ENCODE measurements at places on chromosomes 1 and 21.

DNA sequence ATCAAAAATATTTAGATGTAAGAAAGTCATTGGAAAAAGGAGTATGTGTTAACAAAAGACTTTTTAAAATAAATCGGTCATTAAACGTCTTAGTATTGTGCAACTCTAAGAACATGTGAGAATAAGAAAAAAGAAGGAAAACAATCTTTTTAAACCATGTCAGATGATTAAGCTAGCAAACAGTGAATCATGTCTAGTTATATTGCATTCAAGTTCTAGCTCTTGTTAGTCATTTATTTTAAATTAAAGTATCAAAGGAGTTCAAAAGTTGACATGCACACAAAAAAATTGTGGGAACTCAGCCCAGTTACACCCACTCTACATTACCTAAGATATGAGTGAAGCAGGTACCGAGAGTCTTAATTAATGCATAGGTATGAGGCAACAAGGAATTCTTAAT lies 9.8 kb downstream of the FRRS1 start:
- no peak for DNase-seq

DNA sequence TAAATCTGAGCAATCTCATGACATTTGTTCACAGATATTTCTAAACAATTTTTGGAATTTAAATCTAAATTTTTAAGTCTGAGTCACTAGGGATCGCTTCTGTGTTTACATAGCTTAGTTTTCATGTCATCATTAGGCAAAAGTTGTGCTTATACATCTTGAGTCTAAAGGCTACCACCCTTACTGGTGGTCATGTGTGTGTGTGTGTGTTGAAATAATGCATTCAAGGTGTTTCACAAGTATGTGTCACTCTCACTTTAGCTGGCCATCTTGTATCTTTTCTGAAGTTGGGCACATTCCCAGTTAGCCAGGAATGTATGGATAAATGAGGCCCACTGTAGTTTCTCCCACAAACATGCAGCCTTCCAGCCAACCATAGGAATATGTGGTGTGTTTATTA lies 1162.5 kb upstream of the PRMT6 start:
- no peak for DNase-seq

GRCh38 chr1:215539803-215540570 lies 27.1 kb upstream of the KCTD3 start:
- no peak for DNase-seq

DNA sequence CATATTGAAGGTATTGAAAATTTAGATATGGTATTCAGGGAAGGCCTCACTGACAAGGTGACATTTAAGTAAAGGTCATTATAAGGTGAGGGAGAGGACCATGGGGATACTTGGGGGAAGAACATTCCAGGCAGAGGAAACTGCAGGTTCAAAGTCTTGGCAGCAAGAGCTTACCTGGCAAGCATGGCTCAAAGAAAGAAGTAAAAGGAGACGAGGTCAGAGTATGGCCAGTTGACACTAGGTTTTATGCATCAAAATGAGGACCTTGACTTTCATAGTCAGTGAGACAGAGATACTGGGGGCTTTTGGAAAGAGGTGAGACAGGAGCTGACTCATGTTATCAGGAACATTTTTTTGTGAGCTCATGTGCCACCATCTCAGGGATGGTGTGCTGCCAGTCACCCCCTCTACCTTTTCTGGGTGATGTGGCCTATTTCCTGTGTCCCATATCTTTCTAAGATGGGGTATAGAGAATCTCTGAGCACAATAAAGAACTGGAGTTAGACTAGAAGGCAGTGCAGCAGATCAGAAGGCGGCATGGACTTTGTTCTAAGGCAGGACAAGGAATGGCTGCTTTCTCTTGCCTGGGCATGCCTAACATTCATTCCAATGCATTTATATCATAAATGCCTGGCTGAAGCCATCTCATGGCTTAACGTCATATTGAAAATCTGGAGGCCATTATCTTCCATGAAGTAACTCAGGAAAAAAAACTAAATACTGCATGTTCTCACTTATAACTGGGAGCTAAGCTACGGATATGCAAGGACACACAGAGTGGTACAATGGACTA lies 406.7 kb downstream of the NTNG1 start:
- DNase-seq: no peak

GRCh38 chr1:61753998-61754508 lies 11.8 kb downstream of the PATJ start:
- no peak for DNase-seq

GRCh38 chr1:68293122-68293521 lies 60.8 kb upstream of the WLS start:
- DNase-seq: peak; percentile 73

- no peak for DNase-seq
Measured at GRCh38 chr1:17926906-17927305, 171.8 kb downstream of the ACTL8 start.

GRCh38 chr1:3625151-3625907 lies 514 bp downstream of the TPRG1L start:
- DNase-seq: peak; percentile 75

- peak; percentile 86 for DNase-seq
Measured at GRCh38 chr21:34202553-34203372, 129.4 kb downstream of the MRPS6 start.

- no peak for DNase-seq
Measured at GRCh38 chr1:4393191-4393590, 261.2 kb upstream of the AJAP1 start.

Data from endodermal cell (in vitro differentiated cells).